ENCODE measurements at places on chromosomes 2 and 18.

- no peak for DNase-seq
These were observed 86.7 kb downstream of the C18orf54 start for GRCh38 chr18:54444319-54444914.

DNA sequence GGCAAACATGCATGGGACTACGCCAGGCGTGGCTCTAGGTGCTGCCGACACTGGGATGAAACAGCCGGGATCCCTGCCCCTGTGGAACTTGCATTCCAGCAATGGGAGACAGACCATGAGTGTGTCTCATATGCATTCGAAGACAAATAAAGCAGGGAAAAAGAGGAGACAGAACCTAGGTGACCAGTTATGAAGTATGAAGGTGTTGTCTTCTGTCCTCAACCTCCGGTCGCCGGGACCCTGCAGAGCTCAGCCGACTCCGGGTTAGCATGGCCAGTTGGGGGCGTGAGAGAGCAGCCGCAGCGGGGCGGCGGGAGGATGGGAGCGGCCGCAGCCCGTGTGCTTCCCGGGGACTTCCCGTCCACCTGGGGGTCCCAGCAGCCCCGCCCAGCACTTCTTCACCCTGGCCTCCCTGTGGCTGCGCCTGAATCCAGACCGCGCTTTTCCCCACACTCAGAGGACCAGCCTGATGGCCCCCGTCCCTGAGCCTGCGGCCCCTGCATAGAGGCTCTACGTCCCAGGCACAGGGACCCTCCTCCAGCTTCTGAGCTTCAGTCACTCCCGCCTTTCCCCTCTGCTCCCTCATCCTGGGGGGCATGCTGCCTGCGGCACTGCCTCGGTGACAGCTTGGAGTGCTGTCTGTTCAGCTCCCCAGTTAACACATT lies 11.4 kb downstream of the ID2 start:
- no peak for DNase-seq

DNA sequence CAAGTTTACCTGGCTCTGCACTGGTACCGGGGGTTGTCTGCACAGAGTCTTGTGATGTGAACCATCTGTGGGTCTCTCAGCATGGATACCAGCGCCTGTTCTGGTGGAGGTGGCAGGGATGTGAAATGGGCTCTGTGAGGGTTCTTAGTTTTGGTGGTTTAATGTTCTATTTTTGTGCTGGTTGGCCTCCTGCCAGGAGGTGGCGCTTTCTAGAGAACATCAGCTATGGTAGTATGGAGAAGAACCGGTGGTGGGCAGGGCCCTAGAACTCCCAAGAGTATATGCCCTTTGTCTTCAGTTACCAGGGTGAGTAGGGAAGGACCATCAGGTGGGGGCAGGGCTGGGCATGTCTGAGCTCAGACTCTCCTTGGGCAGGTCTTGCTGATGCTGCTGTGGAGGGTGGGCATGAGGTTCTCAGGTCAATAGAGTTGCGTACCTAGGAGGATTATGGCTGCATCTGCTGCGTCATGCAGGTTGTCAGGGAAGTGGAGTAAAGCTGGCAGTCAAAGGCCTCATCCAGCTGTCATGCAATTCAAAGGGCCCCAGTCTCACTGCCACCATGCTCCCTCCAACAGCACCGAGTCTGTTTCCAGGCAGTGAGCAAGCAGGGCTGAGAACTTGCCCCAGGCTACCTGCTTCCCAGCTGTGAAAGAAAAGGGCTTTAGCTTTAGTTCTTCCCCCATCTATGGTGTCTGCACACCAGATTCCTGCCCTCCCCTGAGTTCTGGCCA lies 278.0 kb downstream of the METTL4 start:
- no peak for DNase-seq

GRCh38 chr2:181124497-181124896 lies 144.1 kb downstream of the UBE2E3 start:
- no peak for DNase-seq

DNA sequence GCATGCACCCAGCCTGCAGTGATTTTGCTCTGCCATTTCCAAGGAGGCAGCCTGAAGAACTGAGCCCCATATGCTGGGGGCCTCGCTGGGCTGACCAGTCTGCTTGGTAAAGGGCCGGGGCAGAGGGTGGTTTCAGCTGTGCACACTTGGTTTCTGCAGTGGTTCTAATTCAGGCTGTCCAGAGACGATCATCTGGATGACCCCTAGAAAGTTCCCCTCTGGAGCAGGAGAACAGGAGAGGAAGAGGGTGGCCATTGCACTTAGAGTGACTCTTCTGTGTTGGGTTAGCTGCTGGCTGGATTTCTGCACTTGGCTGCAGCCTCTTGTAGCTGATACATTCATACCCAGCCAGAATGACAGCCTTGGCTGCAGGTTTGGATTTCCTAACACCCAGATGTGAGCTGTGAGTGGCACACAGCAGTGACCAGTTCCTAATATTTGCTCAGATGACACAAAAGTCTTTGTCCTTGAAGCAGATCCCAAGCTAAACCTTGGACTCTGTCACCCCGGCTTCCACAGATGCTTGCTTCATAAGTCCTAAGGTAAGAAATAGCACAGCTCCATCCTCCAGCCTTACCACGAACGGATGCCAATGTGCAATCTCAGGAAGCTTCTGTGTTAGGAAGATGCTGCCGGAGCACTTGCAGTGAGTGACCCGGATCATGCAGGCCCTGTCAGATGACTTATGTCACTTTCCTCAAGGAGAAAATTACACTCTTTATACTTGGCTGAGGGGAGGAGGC lies 105.6 kb downstream of the HNRNPLL start:
- DNase-seq: no peak

DNA sequence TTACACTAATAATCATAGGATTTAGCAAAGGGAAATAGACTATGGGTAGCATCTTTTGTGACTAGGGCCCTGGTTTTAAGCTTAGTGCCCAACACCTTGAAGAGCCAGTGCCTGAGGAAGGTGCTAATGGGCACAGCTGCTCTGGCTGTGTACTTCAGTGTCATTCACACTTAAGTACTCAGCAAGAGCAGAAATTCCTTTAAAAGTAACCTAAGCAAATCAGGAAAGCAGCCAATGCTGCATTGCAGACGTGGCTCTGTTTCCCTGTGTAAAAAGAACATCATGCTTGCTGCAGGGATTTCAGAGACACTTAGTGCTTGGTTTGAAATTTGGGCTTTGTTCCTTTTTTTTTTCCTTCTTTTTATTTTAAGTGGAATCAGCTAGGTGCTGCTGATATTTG lies 505.4 kb downstream of the SUCLG1 start:
- DNase-seq: no peak

GRCh38 chr2:27071990-27072830 lies 756 bp upstream of the OST4 start:
- DNase-seq: no peak

- DNase-seq: no peak
These were observed 1938.0 kb upstream of the PIK3C3 start for GRCh38 chr18:40017021-40017420.

DNA sequence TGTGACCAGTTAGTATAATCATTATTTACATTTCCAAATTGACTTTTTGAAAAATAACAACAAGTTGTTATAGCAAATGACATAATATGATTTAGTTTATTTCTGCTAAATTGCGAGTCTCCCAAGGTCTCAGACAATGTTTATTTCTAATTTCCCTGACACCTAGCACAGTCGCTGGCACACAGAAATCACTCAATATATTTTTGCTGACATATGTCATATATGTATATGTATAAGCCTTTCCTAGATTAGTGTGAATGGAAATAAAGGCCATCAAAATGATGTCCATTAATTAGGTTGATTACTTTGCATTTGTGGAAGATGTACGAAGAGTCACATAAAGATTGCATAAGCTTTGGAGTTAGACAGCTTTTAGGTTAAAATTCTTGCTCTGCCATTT lies 136.7 kb upstream of the CDH2 start:
- no peak for DNase-seq

DNA sequence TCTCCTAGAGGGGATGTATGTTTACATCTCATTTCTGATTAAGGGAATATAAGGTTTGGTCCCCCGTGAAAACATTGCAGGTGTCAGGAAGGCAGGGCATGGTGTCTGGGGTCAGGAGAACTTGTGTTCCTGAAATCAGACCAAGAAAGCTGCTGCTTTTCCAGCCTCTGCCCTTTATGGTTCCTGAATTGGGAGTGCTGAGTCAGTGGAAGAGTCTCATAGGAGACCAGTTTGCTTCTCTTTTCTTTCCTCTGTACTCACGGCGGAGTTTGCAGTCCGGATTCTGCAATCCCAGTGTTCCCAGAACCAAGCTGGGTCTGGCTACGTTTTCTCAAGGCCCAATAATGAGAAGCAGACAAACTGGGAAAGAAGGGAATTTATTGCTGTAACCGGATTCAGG lies 5.1 kb upstream of the MARCO start:
- no peak for DNase-seq

DNA sequence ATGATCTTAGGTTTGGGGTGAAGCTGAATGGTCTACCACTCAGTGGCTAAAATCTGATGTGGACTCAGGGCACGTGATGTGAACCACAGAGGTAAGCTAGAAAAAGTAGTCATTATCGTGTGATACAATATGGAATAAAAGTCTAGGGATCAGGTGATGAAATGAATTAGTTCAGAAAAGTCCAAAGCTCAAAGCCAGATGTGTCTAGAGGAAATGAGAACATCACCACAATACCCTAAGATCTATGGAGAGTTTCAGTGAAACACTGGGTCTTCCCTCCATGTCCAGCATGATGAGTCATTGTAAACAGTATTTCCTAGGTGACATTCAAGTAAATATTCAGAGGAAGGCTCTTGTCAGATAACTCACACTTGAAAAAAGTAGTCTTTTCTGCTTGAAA lies 1257.4 kb upstream of the ZEB2 start:
- DNase-seq: no peak

DNA sequence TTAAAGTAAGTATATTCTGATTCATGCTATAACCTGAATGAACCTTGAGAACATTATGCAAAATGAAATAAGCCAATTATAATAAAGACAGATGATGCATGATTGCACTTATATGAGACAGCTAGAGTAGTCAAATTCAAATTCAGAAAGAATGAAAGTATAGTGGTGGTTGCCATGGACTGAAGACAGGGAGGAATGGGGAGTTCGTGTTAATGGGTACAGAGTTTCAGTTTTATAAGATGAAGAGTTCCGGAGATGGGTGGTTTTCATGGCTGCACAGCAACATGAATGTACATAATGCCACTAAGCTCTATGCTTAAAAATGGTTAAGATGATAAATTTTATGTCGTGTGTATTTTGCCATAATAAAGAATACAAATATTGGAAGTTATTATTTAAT lies 751.2 kb downstream of the TSN start:
- DNase-seq: no peak

DNA sequence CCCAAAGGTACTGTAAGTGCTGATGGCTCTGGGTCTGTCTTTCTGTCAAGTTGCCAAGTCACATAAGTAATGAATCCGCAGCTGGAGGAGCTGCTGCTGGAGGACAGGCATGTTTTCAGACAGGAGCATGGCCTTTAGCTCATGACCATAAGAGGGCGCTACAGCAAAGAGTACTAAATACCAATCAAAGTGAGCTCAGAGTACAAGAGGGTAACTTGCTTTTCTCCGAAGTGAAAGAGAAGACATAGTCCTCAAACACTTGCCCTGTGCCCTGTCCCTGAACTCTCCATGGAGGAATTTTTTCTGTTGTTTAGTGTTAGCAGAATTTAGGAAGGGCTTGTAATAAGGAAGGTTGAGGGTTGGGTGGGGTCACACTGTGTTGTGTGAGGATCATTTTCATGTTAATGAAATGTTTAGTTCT lies 58.0 kb upstream of the EML6 start:
- no peak for DNase-seq

DNA sequence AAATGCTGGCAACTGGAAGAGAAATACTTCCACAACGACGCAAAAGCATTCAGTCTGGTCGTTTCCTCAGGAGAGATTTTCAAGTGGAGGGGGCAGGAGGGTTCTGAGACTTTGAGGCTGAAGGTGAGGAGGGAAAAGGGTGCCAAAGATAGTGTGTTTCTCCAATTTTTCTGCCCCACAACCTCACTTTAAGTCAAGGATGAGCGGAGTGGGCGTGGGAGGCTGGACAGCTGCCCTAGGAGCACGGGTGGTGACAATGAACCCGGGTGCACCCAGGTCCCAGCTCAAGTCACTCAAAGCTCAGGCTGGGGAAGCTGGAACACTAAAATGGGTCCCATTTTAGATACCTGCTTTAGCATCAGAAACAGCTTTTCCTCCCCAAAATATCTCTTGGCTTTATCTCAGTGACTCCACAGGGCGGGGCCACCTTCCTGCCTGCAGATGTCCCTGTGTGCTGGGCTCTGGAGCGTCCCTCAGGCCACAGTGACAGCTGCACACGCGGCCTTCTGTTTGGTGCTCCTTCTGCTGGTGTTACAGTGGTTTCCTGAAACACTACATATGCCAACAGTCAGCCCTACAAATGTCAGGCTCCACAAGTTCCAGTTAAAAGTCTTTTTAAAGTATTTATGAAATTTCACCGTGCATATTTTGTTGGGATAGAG lies 1.4 kb upstream of the MBP start:
- DNase-seq: no peak

DNA sequence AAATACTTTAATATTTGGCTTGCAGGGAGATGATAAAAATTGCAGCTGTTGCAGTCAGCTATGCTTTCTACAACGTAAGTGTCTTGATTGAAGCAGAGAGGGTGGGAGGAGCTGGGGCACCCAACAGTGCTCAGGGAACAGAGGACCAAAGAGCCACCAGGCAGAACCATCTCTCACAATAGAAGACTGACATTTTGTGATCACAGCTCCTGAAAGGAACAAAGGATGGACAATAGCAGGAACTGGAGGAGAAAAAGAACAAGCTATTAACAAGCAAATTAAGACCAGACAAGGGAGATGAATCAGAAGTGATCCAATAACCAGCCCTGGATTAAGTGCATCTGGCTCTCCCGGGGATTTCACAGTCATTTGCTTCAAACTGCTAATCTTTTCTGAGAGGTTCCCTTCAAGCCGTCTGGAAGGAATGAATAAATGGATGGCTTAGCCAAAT lies 65.7 kb upstream of the SMAD2 start:
- no peak for DNase-seq

DNA sequence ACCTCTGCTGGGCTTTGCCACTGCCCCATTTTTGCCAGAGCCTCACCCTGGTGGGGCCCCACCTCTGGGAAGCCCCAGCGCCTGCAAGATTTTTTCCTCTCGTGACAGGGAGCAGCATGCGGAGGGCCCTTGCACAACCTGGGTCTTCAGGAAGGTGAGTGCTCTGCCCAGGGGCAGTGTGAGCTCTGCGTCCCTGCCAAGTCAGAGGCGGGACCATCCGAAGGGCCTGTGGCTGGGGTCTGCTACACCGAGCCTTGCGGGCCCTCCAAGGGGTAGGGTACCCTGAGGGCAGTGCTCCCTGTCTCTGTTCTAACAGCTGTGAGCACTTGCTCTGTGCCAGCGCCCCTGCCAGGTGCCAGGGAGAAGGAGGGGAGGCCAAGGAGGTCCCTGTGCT lies 5.8 kb upstream of the ODC1 start:
- DNase-seq: no peak

DNA sequence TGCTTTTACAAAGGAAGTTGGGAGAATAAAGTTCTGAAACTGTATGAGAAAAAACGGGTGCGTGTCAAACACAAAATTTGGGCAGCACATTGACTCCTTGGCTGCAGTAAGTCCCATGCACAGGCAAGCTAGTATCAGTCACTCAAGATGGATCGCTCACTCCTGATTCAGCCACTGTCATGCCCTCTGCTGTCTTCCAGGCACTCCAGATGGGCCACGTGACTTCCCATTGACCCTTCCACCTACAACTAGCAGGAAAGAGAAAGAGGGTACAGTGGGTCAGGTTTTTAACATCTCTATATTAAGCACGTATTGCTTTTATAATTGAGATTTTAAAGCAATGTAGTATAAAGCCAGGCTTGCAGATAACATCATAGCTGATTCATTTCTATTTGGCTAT lies 8.6 kb downstream of the ARHGEF33 start:
- DNase-seq: no peak

Data from GOT3 (cell line).